GDM1 (cell line): ENCODE measurements at places on chromosomes 4 and X.
A peak's percentile ranks its signal among the peaks of the same experiment; 100 is the strongest.

DNA sequence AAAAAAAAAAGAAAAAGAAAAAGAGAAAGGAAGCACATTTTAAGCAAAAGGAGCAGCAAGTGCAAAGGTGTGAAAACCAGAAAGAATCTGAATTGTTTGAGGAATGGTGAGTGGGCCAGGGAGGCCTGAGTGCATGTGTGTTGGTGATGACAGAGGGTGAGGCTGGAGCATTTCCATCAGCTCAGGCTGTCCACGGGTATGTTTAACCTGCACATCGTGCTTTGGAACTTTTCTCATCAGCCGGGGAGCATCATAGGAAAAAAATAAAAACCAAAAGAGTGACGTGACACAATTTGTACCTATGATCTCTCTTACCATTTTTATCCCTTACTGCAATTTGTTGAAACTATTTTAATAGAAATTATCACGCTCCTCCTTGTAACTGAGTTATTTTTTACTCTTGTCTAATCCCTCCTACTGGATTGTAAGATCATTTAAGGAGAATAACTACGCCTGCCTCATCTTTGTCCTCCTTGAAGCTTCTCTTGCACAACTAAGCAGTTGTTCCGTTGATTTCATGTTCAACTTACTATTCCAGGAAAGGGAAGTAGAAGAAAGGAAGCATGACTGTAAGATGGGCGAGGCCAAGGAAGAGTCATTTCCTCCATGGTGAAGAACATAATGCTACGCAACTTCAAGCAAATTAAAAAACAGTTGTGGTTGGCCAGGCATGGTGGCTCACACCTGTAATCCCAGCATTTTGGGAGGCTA is 7.0 kb downstream of the PALLD start:
- peak; percentile 9 for DNase-seq

GRCh38 chrX:12814420-12814819 is 23.2 kb downstream of the PRPS2 start:
- no peak for DNase-seq

- no peak for DNase-seq
Measured at GRCh38 chr4:55248756-55249155, 97.3 kb upstream of the SRD5A3 start.

DNA sequence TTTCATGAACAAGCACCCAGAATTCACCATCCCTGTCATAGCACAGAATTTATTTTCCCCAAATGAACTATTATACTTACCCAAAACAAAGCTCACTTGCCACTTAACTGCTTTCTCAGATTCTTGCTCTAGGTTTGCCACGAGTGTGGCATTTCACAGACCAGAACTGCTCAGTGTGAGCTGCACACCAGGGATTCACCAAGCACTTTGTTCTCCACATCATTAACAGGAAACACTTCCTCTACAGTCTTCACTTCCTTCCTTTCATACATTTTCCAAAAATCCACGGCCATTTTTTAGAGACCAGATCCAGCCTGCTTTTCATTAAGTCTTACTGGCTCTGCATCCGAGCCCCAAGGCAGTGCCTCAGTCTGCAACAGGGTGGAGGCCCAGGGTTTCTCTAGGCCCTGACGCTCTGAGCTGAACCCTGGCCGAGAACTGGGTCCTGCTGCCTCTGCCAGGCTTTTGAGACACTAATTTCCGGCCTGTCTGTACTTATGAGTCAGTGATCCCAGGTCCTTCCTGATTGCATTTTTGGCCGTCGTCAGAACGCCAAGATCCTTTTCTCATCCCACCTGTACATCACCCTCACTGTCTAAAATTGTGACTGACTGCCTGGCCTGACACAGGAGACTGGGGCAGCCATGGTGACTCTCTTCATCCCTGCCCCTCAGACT is 67.6 kb upstream of the MTNR1A start:
- no peak for DNase-seq

DNA sequence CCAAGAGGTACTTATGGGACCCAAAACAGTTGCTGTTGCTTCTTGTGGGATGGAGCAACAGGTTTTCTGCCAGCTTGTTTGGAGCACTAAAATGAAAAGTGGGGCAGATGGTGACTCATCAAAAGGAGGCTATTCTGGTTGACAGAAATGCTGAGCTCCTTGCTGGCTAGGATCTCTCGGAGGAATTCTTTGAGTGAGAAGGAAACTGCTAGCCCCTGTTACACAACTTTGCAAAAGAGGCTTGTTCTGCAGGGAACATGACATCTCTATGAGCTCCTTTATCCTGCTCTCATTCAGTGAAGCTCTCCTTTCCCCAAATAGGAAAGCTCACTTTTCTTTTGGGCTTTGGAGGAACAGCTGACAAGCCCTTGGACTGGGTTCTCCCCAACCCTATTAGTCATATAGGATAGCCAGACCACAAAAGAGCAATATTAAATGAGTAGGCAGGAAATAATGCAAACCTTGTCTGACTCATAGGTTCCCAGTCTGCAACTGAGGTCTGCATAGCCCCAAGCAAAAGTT is 108.3 kb downstream of the CDS1 start:
- DNase-seq: no peak

- no peak for DNase-seq
Measured at GRCh38 chr4:87500092-87500462, 29.1 kb downstream of the SPARCL1 start.

GRCh38 chrX:72644946-72645345 is 69.2 kb downstream of the PHKA1 start:
- DNase-seq: peak; percentile 35

DNA sequence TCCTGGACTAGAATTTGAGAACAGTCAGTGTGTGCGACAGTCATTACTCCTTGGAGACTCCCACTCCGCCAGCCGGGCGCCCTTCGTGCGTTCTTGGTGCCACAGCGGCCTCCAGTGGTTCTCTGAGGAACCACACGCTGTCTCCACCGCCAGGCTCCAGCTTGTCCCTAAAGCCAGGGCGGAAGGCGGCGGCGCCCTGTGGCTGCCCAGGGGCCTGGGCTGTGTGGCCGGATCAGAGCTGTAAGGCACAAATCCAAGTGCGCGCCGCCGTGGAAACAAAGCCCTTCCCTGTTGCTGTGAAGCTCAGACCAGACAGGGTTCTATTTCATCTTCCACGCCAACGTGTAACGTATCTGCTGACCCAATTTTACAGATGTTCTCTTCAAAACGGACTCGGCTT is 34.2 kb downstream of the IDS start:
- DNase-seq: peak; percentile 56

- no peak for DNase-seq
Measured at GRCh38 chr4:26992657-26993361, 132.2 kb downstream of the STIM2 start.

DNA sequence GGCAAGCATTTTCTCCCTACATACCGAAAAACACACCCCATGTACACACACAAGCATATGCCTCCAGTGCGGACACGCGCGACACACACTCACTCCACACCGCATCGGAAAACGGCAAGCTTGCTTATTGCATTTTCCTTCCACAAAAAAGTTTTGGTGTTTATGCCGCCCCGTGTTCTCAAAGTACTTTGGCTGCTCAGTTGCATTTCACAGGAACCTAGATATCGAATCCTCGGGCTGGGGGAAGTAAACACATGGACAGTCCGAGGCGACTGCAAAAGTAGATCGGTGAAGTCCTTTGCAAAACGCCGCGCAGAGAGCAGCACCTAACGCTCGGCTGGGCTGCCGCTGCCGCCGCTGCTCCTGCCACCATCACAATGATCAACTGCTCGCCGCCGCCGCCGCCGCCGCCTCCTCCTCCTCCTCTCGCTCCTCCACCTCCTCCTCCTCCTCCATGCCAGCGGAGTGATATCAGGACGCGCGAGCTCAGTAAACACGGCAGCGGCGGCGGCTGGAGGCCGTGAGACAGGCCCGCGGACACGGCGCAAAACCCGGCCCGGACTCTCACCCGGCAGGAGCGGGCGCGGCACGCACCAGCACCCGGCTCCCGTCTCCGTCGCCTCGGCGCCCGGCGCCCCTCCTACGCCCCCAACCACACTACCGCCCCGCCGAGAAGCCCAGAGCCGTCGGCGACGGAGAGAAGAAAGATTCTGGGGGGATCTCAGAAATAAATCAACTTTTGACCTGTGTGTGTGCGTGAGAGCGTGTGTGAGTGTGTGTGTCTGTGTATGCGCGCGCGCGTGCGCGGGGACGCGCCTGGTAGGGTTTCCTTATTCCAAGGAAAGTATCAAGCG is at the start of gene MAML3:
Gene MAML3 (minus strand): TSS at position 467 of the 854 bp plus-strand sequence. CDS start 857 bp downstream, outside the sequence.
- DNase-seq: peak; percentile 97

DNA sequence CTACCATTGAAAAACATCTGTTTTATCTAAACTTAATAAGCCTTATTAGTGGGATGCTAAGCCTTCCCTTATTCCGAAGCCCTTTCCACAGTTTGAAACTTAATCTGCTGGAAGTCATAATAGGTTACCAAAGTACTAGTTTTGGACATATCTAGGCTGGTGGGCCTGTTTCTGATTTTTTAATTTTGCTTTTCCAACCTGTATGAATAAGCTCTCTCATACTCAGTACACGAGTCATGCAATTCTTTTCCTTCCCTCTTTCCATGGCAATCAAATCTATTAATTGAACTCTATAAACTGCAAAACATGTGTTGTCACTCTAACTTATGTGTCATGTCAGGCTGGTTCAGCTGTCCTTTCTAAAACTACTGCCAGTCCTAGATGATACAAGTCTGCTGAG is 91.0 kb downstream of the AMMECR1 start:
- no peak for DNase-seq

- DNase-seq: peak; percentile 62
Measured at GRCh38 chr4:1809754-1810502, 16.8 kb downstream of the FGFR3 start.

DNA sequence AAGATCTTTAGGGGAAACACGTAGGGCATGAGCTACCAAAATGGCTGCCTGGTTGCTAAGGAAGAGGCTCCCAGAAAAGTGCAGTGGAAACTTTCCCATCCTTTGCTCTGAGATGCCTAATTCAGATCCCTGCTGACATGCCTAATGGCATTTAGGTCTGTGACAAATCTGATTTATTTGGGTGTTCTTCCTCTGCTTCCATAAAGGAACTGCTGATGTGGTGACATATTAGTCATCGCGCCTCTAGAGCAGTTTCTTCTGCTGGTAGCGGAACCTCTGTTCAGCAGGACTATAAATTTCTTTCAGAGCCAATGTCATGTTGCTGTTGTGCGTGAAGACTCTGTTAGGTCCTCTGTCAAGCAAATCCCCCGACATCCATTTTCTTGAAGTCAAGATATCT is 310.0 kb downstream of the PDHA2 start:
- no peak for DNase-seq

DNA sequence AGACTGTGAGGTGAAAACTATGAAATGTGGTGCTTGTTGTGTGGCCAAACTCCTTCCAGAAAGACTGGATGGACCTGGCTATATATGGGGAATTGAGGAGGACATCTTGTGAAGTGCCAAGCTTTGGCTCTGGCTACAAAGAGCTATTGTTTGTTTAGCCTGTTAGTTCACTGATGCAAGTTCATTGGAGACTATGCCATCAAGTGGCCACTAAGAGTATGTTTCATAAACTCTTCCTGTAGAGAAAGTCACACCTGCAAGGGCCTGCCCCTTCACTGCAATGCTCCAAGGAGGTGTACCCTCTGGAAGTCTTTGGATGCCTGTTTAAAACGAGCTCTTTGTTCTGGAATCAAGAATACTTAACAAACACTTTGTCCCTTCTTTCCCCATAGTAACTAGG is 382.0 kb downstream of the GABRG1 start:
- no peak for DNase-seq

DNA sequence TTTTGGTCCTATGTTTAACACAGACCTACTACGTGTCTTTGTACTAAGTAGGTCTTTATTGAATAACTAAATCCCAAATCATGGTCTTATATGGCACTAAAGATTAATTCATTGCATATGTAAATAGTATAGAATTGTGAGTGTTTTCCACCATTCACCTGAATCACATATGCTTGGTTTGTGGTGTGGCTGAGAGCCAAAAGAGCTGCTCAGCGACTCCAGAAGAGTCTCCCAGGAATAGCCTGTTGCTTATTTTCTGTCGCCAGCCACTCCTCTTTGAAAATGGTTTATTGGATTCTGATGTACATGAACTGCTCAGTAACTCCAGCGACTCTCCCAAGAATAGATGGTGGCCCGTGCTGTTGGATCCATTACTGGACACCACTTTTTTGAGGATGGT is 184.5 kb downstream of the CLCN4 start:
- DNase-seq: no peak

GRCh38 chrX:154540897-154541535 is 5.6 kb downstream of the G6PD start:
- DNase-seq: no peak

DNA sequence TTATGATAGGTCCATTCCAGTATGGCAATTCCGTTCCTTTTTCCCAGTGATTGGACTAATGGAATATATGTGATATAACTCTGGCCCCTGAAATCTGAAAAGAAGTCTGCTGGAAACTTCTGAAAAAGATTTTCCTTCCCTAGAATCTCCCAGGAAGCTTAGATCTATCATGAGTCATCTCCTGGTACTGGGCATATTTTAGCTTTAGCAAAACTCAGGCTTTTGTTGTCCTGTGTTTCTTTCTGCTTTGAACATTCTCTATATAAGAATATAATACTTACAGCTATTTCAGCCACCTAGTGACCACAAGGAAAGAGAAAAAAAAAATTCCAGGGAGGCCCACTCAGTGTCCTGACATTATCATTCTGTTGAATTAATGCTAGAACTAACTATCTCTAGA is 597.2 kb upstream of the GRIA3 start:
- no peak for DNase-seq

DNA sequence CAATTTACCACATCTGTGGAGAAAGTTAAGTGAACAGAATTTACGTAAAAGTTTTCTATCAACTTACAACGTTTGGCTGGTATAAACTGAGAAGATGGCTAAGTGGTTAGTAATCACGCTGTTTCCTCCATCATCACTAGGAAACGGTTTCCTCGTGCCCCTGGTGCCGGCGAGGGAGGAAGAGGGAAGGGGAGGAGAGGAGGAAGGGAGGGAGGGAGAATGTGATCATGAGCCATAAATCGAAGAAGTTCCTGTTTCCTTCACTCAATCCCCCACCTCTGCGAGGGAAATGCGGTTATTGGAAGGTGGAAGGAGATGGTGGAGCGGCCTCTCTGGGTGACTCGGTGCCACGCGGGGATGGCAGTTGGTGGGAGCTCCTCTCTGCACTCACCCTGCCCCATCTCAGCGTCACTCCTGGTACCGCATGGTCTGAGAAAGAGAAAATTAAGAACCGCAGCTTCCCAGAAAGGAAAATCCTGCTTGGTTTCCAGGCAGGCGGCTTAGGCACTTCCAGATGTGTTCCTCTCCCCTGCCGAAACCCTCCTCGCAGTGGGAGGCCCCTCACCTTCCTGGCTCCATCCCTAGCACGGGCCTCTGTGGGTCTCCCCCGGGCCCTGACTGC is 216.8 kb downstream of the AFAP1 start:
- DNase-seq: no peak

DNA sequence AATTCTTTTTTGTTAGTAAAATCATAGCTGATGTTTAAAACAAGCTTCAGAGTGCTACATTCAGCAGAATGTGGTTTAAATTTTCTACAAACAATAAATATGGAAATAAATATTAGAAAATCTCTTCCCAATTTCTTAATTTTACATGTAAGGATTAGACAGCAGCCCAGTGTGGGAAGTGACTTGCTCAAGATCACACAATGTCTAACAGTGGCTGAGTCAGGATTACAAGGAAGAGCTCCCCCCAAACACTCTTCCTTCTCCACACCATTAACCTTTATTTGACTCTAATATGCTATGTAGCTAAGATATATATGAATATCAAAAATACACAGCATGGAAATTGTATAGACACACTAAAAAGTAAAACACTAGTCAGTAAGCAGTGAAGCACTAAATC is 59.5 kb downstream of the SLC10A7 start:
- DNase-seq: no peak

- no peak for DNase-seq
Measured at GRCh38 chrX:105464618-105465017, 244.1 kb upstream of the TEX13A start.
